MG63 (cell line): ENCODE measurements at places on chromosomes 12 and 14. TPM values are rescaled to one million over a fixed set of nuclear protein-coding genes. Genes with fewer than 3 reads are reported as not detected.

DNA sequence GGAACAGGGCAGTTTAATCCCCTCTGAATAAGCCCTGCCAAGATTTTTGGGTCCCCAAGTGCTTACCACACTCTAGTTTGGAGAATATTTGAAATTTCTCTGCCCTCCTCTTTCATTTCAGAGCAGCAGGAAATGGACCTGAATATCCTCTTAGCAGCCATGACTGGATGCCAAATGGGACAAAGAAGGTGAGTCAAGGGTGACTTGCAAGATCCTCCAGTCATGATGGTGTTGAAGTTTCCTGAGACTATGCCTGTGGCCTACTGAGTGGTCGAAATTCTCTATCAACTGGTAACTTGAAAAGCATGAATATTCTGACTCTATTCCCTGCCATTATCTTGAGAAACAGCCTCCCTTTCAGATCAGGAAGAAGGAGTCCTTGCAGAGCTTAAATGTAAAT lies 1674.7 kb upstream of the SEL1L start:
- no peak for DNase-seq

CACNA1C gene
- total RNA-seq: 1.4 and 37.7 TPM in 2 replicates

DNA sequence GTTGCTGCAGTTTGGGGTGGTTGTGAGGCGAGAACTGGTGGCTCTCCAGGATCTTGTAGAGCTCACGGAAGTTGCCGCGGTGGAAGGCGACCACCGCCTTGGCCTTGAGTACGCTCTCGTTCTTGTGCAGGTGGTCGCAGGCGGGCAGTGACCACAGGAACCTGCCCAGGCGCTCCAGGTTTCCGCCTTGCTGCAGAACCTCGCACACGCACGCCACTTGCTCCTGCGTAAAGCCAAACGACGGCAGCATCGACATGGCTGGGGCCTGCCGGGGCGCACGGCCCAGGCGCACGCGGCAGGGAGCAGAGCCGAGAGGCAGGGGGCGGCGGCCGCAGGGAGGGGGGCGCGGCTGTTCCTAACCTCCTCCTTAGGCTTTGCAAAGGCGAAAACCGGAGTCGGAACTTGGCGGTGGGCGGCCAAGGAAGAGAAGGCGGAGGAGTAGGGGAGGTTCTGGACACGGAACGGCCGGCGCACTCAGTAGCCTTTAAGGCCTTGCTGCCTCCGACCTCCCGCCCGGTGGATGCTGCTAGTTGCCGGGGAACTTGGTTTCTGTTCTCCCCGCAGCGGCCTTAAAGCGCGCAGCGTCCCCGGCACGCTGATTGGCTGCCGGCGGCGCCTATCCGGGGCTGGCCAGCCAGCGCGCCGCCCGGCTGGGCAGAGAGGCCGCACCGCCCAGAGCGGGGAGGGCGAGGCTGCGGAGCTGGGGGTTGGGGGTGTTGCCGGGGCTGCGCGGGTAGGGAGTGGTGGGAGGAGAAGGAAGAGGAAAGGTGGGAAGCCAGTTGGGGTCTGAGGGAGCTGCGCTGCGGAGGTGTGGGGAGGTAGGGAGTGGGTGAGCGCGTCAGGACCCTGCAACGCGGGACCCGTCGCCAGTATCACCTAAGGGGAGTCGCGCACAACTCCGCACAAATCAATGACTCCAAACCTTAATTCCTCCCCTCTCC lies at the start of gene SIX1:
Gene SIX1, minus strand, starts transcription at position 544 of the 941 bp plus-strand sequence. Its CDS starts 288 bp downstream, at position 256.
- DNase-seq: peak; percentile 85

GRCh38 chr14:22998329-22999012 lies 11.5 kb downstream of the C14orf93 start:
- DNase-seq: no peak

GRCh38 chr14:75460394-75460793 lies 32.6 kb downstream of the JDP2 start:
- no peak for DNase-seq

- DNase-seq: no peak
These were observed 137.3 kb downstream of the ETV6 start for GRCh38 chr12:11786638-11787365.

RPL10L gene
- not detected in 2 replicates for total RNA-seq

GRCh38 chr12:124622331-124622730 lies 54.9 kb upstream of the NCOR2 start:
- DNase-seq: no peak
